ENCODE measurements at places on chromosomes 3 and 15.

- DNase-seq: no peak
Measured at GRCh38 chr3:193796089-193796488, 203.1 kb downstream of the OPA1 start.

- no peak for DNase-seq
Measured at GRCh38 chr3:36297195-36297594, 83.1 kb upstream of the STAC start.

DNA sequence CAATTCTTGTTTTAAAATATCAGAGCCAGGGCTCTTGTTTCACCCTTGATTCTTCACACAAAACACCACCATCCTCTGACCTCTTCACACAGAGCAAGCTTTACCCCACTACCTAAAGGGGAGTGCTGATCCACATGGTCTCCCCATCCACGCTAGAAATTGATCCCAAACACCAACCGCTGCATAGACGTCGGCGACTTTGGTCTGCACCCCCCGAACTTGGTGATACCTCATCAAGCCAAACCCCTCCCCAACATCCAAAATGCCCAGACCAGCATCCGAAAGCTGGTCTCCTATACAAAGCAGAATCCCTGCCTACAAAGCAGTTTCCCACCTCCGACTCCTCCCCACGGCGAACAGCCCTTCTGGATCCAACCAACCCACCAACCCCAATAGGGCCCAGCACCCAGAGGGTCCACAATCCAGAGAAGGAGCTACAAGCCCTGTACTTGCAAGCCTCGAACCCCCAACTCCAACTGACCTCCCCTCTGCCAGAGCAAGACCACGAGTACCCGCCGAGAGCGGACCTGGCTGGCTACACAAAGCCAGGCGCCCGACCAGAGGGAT is 25.8 kb upstream of the MTHFS start:
- DNase-seq: no peak

DNA sequence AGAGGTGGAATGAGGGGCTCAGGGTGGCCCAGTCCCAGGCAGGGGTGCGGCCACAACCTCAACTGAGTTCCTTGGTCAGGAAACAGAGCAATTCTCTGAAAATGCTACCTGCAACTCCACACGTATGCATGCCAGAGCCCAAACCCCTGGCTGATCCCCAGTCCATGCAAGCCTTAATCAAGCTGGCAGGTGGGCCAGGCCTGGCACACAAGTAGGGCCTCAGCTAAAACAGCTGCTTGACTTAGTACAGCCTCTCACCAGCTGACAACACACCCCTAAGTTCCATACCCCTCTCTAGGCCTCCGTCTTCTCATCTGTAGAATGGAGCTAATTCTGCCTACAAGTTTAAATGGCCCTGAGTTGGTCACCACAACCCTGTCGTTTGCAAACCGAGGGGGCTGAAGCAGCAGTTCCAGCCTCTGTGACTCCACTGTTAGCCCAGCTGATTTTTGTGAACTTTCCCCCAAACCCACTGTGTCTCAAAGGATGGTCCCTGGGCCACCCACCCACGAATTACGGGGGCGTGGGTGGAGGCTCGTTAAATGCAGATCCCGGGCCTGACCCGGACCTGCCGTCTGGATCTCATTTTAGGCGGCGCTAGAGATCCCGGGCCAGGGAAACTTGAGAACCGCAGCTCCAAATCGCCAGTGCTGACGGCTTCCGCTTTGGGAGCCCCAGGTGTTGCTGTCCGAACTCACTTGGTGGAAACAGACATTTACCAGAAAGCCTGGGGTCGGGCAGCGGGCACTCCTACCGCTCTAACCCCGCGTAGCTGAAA is 927 bp downstream of the CHDH start:
- no peak for DNase-seq

DNA sequence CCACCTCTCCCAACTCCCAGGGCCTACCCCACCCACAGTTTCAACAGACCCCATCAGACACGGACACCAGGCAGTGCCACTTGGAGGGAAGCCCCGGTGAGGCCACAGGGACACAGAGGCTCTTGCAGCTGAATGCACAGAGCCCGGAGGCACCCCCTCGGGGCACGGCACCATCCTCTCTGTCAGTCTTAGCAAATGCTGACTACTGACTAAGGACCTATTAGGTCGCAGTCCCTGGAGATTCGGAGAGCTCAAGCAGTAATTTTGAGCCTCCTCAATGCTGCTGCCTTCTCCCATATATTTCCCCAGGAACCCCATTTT is 79.9 kb downstream of the VGLL4 start:
- no peak for DNase-seq

DNA sequence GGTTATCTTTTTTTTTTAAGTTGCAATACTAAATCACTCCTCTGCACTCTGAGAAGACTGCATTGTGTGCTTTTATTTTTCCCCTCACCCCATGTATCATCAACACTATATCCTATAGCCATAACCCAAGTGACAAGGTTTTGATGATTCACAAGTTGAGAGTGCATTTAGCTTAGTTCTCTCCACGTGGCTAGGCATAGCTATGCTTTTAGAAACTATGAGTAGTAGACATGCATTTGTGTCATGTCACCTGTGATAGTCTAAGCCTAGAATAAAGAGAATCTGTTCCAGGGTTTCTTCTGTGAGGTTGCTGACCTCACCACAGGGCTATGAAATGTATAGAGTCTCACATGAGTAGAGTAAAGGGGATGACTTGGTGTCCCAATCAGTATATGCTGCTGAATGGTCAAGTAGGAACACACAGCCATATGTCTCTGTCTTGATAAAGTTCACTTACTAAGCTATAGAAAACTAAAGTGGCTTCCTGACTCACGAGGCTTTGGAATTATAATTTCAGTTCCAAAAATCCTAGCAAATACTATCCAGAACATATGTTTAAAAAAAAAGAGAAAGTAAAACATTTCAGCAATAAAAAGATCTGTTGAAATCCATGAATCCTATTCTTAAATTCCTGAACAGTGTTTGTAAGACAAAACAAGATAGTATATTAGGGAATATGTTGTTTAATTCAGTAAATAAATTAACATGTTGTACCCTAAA is 206.3 kb downstream of the LSAMP start:
- no peak for DNase-seq

DNA sequence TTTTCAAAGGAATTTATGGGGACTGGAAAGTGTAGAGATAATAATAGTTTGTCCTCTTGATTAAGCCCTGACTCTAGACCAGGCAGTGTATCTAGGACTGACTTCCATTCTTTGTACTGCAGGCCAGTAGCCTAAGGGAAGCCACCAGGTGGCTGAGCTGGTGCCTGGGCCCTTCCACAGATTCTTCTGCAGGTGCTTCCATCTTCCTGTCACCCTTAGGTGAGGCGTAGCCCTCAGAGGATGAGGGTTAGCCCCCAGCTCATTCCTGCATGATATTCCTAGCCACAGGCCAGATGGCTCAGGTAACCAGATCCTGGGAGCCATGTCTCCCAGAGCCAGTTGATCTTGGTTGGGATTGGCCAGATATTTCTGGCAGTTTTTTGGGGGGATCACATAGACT is 169.0 kb upstream of the IL12A start:
- no peak for DNase-seq

DNA sequence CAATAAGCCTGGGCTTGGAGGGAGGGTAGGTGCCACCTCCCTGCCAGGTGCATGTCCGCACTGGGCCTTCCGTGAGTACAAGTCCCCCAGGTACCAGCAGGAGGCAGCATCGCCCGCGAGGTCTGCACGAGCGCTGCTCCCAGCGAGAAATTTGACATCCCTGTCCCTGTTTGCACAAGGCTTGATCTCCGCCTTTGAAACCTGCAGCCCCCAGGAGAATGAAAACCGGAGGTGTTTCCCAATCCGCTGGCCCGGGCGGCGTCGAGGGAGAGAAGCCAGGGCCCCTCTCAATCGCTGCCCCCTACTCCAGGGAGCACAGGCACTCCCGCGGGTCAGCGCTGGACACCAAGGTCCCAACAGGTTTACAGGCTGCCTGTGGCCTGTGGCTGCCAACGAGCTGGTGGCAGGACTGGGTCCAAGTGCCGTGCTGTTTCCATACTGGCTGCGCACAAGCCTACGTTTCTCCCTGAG is 961 bp downstream of the HAPLN3 start:
- DNase-seq: peak; percentile 81

DNA sequence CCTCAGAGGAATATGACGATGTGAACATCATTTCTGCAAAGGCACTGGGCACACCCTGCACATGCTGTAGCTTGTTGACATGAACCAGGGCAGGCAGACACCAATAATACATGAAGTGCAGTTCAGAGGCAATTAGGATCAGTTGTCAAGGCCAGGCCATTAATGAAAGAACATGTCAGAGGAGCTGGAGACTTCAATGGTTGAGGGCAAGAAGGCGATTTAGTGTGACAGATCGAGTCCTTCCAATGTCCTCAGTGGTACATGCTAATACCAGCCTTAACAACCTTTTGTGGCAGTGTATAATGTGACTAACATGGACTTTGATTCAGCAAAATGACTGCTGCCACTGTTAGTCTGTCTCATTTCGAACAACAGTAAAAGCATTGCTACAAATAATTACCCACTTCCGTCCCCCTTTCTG is 205.2 kb upstream of the NANOGP8 start:
- no peak for DNase-seq

DNA sequence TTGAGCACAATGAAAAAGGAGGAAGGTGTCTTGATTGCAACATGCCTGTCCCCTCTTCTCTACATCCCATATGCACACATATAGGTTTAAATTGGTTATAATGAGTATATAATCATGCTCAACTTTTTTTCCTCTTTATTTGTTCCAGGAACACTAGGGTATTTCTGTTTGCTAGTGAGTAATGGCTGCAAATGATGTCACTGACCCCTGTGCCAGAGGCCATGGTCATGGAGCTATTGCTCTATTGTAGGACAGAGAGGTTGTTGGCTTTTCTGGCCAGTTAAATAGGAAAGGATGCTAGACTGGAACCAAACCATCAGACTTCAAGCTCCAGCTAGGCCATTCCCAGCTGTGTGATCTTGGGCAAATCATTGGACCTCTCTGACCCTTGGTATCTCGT is 9.6 kb downstream of the ARHGEF3 start:
- no peak for DNase-seq

GRCh38 chr3:40768046-40768445 is 243.3 kb downstream of the ZNF621 start:
- no peak for DNase-seq

DNA sequence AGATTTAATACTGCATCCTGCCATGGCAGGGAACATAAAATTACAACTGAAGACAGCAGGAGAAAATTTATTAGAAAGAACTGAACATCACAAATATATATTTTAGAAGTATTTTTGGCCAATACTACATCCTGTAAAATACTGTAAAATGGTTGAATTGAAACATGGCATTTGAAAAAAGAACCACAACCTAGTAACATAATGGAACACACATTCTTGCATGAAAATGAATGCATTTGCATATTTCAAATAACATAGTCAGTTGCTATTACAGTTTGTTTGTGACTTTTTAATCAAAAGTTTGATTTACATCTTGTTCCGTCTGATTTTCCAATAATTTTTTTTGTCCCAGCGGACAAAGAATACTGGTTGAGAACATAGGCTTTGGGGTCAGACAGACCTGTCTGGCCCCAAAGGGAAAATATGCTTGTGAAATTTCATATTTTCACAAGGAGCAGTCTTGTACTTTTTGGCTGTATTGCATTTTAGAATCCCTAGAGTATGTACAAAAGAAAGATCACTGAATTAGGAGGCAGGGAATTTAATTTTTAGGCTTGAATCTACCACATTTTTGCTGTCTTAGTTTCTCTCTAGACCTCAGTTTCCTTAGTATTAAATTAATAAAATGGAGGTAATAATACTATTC is 268.8 kb downstream of the ADAMTSL3 start:
- DNase-seq: no peak

- DNase-seq: no peak
Measured at GRCh38 chr15:58064082-58064979, 1.2 kb downstream of the ALDH1A2 start.

- DNase-seq: no peak
Measured at GRCh38 chr15:51135276-51135675, 40.6 kb upstream of the TNFAIP8L3 start.

DNA sequence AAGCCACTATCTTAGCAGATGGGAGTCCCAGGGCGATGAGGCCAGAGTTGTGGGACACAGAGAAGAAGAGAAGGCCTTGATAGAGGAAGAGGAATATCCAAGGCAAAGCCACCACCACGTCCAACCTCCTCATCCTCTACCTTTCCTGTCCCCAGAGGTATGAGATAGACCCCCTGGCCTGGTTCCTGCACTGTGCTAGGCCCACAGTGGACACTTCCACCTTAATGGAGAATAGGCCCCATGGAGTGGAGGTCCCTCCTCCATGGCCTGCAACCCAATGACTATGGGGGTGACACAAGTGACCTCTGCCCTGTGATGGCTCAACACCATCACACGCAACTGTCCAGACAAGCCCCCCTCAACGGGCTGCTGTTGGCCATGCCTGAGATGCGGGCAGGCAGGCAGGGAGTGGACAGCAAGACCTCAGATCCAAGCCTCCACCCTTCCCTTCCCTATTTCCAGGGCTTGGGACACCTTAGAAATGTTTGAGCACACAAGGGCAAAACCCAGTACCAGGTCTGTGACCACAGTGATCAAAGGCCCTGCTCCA is 36.8 kb downstream of the GRAMD2A start:
- no peak for DNase-seq

GRCh38 chr3:107685383-107685782 is 162.6 kb downstream of the BBX start:
- DNase-seq: no peak

DNA sequence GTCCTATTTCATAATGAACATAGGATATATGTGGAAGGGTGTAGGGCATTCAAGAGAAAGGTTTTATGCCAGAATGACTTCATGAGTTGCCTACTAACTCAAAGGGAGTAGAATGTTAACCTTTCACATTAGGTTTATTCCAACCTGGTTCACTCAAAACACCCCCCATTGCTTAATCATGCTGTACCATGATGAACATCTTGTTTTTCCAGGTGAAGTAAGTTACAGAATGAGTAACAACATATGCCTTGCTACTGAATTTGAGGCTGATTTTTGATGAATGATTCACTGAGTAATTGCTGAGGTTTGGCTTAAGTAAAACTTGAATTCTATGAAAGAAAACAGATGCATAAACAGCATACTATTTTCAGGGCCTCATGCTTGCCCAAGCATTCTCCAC is 5.9 kb upstream of the CLDN16 start:
- DNase-seq: no peak

DNA sequence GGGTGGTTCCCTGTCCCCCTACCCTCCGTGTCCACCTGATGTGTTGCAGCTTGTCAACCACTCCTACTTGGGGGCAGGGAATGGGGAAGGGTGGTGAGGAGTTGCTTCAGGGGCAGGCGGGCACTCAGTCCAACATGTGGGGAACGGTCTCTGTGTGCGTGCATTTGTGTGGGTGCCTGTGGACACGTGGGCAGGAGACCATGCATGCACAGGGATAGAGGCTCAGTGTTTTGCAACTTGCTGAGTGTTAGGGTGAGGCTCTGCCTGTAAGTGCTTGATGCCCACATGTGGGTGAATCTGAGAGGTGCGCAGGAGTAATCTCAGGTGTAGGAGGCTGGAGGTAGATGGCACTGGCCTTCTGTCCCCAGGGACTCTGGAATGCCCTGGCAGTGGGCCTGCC is 24.4 kb upstream of the TMEM115 start:
- no peak for DNase-seq

Measured in stimulated activated CD8-positive, alpha-beta memory T cell treated with anti-CD3 and anti-CD28 coated beads, Interleukin-7, amount 100 ng/mL, for 1 hour (primary cell).